Stimulated activated CD8-positive, alpha-beta memory T cell treated with anti-CD3 and anti-CD28 coated beads, Interleukin-4, amount 100 ng/mL, for 4 hours (primary cell): ENCODE measurements at places on chromosomes 5 and 9.

DNA sequence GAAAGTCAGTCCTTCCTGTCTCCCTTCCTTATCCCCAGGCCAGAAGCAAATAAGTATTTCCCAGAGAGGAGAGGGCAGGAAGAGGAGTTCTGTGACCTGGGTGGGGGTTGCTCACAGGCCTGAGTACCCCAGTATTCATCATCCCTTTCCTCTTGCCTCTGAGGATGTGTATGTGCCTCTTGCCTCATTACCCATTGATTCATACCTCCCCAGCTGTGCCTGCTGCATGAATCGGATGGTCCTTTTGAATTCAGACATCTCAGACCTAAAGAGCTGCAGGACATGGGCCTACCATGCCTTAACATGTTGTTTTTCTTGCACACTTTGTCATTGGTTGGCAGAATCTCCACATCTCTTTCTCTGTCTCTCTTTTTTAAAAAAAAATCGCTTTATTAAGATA, 112.8 kb upstream of the SHB start:
- DNase-seq: no peak

DNA sequence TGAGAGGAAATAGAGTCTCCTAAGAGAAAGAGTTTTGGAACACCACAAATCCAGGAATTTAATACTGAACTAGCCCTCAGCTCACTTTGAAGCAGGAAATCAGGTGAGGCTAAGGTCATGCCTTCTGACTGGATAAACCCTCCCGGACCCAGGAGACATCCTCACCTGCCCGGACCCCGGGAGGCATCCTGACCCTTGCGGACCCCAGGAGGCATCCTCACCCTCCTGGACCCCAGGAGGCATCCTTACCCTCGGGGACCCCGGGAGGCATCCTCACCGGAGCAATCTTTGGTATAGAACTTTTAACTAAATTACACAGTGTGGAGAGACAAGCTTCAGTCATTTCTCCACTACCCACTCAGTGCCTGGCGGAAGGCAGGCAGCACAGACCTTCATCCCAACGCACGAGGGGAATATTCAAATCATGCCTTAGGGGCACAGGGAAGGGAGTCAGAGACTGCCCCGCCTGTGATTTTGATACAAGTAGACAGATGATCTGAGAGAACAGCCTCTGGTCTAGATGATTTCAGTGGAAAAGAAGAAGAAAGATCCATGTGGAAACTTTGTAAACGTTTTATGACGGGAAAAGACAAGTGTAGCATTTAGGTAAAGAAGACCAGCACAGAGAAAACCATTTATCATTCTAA, 21.3 kb downstream of the STXBP1 start:
- no peak for DNase-seq

GRCh38 chr5:69078921-69079540, 14.8 kb upstream of the SLC30A5 start:
- no peak for DNase-seq

GRCh38 chr5:36680066-36680465, 73.7 kb downstream of the SLC1A3 start:
- DNase-seq: no peak

- DNase-seq: no peak
Observed at GRCh38 chr5:6718161-6718681, 5.0 kb downstream of the TENT4A start.

- no peak for DNase-seq
Observed at GRCh38 chr5:600886-601541, 11.1 kb upstream of the CEP72 start.

GRCh38 chr5:64861281-64861680, 92.6 kb downstream of the CWC27 start:
- no peak for DNase-seq

- no peak for DNase-seq
Observed at GRCh38 chr9:77977210-77977611, 54.4 kb downstream of the GNAQ start.

DNA sequence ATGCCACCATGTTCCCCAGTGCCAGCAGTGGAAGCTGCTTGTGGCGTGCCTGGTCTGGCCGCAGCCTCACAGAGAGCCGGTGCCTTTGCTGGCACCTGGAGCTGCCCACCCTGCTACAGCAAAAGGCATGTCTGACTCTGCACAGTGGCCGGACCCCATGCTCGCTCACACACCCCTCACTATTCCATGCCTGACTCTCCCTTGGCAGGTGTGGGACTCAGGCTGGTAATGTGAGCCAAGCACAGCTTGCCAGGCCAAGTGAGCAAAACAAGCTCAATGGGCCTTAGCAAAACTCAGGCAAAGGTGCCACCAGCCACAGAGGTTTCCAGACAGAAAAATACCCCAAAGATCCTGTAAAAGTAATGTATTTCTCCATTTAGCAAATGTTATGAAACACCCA, 15.5 kb downstream of the GNA14 start:
- DNase-seq: no peak

GRCh38 chr5:34487159-34487879, 168.8 kb upstream of the RAI14 start:
- no peak for DNase-seq

GRCh38 chr5:125634216-125634835, 788.9 kb upstream of the GRAMD2B start:
- no peak for DNase-seq
